ENCODE measurements at places on chromosomes 6 and 20. TPM values are rescaled to one million over a fixed set of nuclear protein-coding genes. Genes with fewer than 3 reads are reported as not detected.

DNA sequence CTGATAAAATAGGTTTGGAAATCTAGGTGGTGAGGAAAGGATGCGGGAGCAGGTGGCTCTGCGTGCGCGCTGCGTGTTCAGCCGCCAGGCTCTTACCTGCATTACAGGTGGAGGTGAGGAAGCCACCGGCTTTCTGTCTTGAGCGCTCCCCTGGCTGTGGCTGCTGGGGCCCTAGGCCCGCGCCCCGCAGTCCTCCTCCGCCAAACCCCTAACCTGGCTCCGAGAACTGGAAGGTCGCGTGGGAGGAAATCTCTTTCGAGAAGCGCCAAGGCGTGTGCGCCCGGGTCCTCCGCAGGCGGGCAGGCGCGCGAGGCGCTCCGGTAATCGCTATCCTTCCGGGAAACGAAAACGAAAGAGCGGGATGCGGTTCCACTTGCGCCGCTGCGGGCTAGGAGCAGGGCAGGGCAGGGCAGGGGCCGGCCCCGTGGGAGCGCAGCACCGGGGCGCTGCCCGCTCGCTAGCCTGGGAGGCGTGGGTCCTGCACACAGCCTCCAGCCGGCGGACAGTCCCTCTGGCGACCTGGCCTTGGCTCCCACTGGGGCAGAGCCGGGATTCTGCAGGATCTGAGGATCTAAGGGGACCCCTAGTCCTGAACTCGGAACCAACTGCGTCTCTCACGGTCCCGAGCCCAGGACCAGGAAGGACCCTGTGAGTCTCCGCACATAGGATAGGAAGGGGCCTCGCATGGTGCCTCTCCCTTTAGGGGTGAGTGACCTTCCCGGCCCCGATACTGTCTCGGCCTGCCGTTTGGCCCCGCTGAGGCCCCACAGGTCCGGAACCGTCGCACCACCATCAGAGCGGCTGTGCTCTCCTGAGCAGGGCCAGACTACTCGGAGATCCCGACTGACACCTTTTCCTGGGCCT lies at the start of gene ETV7:
ETV7 (minus strand) TSS at position 230 of the 864 bp plus-strand sequence; CDS start at position 102, 128 bp downstream.
- peak; percentile 75 for DNase-seq

DNA sequence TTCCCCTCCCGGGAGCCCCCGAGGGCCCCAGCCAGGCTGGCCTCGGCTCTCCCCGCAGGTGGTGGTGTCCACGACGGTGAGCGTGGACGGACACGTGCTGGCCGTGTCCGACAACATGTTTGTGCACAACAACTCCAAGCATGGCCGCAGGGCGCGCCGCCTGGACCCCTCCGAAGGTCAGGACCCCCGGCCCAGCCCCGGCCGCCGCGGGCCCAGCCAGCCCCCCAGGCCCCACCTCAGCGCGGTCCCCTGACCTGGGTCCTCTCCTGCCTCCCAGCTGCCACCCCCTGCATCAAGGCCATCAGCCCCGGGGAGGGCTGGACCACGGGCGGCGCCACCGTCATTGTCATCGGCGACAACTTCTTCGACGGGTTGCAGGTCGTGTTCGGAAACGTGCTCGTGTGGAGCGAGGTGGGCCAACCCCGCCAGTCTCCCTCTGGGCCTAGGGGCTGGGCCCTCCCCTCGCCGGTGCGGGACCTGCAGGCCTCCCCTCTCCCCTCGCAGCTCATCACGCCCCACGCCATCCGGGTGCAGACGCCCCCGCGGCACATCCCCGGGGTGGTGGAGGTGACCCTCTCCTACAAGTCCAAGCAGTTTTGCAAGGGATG lies 51.0 kb downstream of the CPXM1 start:
- DNase-seq = no peak

GRCh38 chr6:2579804-2580570 lies 170.7 kb downstream of the MYLK4 start:
- DNase-seq = no peak

The GRM1 gene
- total RNA-seq = 0.02 TPM

The MOCS1 gene
- total RNA-seq = 5.9 TPM

The LY6G6C gene
- not detected for total RNA-seq

The PDYN gene
- total RNA-seq = not detected

All from M059J (cell line).